Anterior cingulate cortex (tissue), 58 donors: ENCODE measurements at places on chromosomes 4 and X.

DNA sequence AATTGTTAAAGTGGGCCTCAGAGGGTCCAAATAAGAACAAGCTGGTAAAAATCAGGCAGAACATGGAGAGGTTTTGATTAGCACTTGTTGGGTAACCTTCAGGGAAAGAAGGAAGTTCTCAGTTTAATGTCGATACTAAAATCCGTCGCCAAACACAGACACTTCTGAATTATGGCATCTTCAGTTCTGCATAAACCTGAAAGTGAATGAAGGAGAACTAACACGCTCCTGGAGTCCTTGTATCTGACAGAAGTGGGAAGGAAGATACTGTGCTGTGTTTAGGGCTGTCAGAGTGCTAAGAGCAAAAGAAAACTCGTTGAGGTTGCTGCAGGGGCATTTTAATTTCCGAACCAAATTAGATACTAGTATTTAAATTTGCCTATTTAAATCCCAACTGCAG, 106.2 kb downstream of the TMA16 start:
- DNase-seq: no peak

DNA sequence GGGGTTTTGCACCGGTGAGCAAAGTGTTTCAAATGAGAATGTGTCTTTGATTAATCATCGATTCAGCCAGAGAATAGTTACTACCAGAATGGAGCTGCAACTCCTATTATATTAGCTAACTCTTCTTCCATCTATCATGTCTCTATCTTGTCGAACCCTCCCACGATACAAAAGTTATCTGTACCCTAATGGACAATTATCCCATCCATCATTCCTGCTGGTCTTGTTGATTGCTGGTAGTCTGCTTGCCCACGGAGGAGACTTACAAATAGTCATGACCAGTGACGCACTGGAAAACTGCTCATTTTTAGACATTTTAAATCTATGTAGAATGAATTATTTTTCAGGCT, 67.5 kb downstream of the RTL9 start:
- no peak for DNase-seq

- DNase-seq: no peak
Measured at GRCh38 chr4:110977554-110977953, 354.7 kb upstream of the PITX2 start.

DNA sequence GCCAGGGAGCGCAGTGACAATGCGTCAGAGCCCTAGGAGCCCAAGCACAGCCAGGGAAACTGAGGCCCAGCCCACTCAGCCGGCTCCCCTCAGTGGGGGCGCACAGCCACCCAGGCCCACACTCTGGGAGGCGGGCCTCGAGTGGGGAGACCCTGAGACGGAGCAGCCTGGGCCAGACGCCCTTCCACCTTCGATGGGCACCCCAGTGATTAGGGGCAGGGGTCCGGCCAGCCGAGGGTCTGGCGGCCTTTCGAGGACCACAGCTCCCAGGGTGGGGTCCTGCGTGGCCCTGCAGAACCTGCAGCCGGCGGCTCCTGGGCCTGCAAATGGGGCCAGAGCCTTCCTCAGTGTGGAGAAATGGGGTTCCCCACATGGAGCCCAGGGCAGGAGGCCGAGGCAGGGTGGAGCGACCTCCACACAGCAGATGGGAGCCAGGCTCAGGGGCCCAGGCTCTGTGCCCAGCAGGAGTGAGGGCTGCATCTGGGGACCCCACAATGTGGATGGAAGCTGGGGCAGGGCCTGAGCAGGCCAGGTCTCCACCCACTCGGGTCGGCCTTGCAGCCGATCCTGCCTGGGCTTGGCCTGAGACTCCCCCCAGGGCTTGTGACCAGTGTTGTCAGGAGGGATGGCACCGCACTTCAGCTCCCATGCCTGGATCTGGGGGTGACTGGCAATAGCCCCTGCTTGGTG, 5.0 kb downstream of the HGFAC start:
- no peak for DNase-seq

DNA sequence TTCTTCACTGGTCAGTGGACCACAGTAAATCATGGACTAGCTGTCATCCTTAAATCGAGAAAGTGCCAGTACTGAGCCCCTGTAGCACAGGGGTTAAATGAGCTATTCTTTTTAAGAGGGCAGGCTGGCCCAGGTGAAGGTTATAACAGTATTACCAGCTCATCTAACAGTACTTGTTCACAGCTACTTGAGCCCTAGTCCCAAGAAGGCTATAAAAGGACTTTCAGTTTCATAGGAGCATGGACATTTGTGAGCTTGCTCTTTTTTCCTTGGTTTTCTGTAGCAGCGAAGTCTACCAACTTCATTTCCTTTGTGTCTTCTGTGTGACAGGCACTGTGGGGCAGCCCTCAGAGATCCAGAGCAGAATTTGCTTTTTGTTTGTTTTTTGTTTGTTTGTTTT, 61.0 kb downstream of the ARX start:
- no peak for DNase-seq

GRCh38 chr4:142413485-142413884, 432.6 kb downstream of the INPP4B start:
- DNase-seq: no peak

GRCh38 chrX:38636949-38637819, 75.8 kb downstream of the TSPAN7 start:
- peak; percentile 25 for DNase-seq

GRCh38 chrX:85882601-85883000, 164.8 kb downstream of the CHM start:
- no peak for DNase-seq

DNA sequence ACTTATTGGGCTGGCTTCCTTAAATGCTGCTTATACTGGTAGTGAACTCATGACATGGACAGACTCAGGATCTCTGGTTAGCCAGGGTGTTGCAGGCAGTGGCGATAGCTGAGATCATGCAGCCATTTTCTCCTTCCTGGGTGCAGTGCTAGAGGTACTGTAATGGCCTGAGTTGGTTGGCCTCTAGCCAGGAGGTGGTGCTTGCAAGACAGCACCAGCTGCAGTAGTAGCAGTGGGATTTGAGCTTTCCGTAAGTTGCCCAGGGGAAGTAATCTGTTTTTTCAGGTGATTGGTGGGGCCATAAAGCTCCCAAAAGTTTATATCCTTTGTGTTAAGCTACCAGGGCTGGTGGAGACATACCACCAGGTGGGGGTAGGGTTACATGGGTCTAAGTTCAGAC, 45.1 kb upstream of the AADAT start:
- no peak for DNase-seq

DNA sequence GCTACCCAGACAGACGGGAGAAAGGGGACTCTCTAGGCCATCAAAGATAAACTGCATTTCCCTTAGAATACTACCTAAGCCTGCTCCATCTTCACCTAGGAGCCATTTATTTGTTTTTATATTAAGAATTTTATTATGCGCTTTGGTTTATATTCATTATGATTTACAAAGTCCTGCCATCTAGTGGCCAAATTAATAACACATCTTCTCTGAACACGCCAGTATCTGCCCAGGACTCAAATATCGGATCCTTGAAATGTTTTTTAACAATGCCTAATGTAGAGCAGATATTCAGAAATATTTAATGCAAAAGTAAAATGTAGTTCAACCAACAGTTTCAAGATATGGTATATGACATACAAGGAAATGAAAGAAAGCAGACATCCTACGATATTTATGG, 20.8 kb upstream of the PRPS2 start:
- no peak for DNase-seq

- no peak for DNase-seq
Measured at GRCh38 chr4:149145803-149146202, 669.8 kb downstream of the IQCM start.

DNA sequence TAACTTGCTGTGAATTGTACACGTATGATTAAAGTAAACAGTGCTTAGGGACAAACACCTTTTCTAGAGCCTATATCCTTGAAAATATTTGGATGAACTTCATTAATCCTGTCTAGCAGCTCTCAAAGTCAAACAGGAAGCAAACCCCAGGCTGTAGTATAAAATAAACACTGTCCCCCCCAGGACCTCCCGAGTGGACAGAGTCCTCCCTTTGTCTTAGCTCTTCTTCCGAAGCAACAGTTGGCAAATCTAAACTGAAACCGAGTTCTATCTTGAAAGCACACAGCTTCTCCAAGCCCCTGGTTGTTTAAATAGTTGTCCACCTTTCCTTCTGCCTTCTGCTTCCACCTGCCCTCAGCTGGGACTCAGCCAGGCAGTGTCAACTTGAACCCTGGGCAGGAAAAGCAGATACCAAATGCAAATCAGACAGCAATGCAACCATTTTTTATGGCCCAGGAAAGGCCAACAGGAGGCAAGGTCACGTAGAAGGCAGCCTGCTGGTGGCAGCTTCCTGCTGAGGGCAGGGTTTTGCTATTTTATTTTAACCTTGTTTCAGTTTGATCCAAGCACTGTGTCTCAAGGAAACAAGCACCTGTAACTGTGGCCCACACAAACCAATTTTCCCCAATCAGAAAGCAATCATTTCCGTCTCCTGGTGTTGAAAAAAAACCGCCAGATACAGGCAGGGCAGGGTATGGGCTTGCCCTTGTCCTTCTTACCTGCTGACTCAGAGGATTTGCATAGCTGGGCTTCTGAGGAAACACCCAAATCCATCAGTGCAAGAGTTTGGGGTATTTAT, 110.3 kb upstream of the KIT start:
- no peak for DNase-seq

DNA sequence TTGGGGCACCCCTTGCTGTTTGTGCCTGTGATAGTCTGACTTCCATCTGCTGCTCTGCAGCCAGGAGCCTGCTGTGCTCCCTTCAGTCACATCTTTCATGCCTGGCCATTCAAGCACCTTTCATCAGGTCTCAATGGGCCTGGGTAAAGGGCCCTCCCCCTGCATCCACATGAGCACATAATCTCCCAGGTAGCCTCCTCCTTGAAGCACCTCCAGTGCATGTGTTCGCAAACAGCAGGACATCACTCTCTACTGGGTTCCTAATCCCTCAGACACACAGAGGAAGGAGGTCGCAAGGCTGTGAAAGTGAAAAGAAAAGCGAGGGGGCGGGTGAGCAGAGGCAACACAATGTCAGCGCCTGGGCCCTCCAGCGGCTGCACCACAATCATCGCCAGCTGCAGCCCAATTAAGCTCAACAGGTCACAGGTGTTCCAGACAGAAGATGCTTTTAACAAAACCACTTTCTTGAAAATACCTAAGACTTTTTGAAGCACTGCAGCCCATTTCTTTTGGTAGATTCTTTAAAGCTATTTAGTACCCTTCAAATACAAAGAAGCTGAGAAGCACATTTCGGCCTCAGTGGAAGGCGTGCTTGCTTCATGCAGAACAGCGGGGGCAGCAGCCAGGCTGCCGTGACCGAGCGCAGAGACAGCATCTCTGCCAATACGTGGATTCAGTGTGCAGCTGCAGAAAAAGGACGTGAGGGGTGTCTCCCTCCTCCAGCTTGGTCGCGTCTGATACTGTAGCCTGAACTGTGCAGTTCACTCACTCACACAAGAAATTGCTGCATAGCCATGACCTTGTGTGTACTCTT, 92.2 kb upstream of the SPRY1 start:
- DNase-seq: no peak

DNA sequence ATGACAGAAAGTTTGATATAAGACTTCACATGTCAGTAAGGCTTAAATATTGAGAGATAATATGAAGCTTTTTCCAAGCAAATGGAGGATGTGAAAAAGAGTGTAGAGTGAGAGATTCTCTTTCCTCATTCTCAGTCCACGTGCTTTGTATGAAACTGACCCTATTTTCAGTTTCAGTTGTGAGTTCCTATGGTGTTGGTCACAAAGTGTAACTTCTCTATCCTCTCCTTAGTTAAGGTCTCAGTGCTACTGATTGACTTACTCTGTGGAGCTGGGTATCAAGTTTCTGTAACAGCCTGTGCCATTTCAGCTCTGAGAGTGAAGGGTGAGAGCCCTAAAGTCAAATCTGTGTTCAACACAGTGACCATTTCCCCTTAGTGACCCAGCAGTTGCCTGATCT, 277.2 kb downstream of the EPHA5 start:
- no peak for DNase-seq

- DNase-seq: no peak
Measured at GRCh38 chrX:77652095-77652494, 133.9 kb downstream of the ATRX start.

GRCh38 chr4:41205854-41206460, 8.4 kb downstream of the APBB2 start:
- DNase-seq: no peak

GRCh38 chrX:71941776-71942175, 31.1 kb downstream of the NHSL2 start:
- no peak for DNase-seq

DNA sequence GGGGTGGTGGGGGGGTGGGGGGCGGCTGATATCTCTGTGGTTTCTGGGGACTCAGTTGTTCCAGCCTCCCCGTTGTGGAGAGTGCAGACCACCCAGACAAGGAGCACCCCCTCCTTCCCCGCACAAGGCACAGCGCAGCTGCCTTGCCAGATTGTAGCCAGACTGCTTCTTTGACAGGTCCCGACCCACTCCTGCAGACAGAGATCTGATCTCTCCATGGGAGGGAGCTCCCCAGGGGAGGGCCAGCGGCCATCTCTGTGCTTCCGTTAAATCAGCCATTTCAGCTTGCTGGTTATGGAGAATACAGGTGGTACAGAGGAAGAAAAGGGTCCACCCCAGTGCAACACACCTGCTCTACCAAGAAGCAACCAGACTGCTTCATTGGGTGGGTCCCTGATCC, 80.8 kb downstream of the FGF16 start:
- DNase-seq: no peak

DNA sequence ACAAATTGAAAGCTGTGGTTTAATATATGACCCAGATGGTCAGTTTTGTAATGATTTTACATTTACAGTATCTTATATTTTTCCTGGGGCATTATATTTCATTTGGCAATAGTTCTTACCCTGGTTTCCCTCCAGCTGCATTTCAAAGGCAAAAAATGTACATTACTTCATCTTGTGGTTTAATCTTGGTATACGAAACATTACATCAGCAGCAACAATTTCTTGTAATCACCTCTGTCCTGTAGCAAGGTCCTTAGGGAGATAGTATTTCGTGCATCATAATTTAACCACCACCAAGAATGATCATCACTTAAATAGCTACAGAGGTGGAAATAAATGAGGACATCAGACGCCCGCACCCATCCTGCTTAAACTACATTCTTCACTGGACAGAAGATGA, 48.8 kb downstream of the HS6ST2 start:
- no peak for DNase-seq
